ENCODE measurements at places on chromosomes 6 and 20. TPM values are rescaled to one million over a fixed set of nuclear protein-coding genes. Genes with fewer than 3 reads are reported as not detected.

Gene PRSS16
- total RNA-seq = 5.3 TPM

Gene DACT2
- 0.14 TPM for total RNA-seq

Gene IL17A
- 0.22 TPM for total RNA-seq

Gene REV3L
- total RNA-seq = 19.3 TPM

Gene RIMS4
- total RNA-seq = 0.07 TPM

Gene LPA
- not detected for total RNA-seq

Gene TUBB2B
- total RNA-seq = 0.35 TPM

DNA sequence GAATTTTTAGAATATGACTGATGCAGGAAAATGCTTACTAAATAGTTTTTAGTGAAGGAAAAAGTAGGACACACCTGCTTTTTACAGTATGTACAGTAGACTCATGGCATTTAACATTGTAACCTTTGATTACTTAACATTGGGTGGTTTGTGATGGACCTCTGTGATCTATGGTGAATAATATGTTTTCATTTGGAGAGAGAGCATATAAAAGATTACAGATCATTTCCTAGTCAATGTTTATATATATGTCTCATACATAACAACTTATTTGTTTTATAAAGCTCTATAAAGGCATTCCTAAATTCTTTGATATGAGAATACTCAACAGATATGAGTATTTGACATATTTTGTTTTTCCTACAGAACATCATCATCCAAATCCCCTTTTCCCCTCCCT lies 129.3 kb upstream of the PDE7B start:
- DNase-seq = no peak

DNA sequence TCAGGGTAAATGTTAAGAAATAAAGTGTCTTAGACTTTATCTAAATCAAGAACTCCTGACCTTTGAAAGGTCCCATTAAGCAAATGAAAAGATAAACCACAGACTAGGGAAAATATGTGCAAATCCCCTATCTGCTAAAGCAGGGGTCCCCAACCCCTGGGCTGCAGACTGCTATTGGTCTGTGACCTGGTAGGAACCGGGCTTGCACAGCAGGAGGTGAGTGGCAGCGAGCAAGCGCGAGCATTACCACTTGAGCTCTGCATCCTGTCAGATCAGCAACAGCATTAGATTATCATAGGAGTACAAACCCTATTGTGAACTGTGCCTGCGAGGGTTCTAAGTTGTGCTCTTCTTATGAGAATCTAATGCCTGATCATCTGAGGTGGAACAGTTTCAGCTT lies 42.4 kb downstream of the LCA5 start:
- no peak for DNase-seq

DNA sequence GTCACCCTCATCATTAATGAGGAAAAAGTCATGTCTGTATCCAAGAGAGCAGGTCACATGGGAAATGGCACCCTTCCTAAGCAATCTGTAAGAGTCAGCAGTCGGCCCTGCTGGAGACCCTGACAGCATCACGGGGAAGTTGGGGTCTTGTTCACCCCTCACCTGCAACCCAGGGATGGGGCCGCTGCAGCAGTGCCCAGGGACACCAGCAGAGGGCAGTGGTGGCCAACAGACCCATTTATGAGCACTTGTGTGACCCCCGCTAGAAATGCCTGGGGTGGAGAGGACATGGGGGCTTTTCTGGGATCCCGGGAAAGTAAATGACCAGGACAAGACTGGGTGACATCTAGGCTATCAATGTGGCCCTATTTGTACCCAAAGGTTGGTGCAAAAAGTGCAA lies 35.9 kb downstream of the ANKRD60 start:
- DNase-seq = peak; percentile 52

DNA sequence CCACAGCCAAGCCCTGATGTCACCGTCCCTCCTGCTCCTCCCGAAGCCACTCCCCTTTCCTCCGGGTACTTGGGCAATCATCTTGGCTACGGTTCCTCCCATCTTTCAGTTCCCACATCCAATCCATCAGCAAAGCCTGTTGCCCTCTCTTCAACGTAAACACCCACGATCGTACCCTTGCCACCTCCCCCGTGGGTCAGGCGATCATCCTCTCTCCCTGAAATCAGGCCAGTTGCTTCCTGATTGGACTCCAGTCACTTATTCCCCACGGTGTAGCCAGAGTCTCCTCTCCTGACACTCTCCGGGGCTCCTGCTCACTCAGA lies 44.5 kb downstream of the SULF2 start:
- no peak for DNase-seq

- peak; percentile 66 for DNase-seq
Observed at GRCh38 chr6:31203345-31203979, 33.0 kb upstream of the POU5F1 start.

GRCh38 chr20:38304845-38305447 lies 990 bp downstream of the BPI start:
- DNase-seq = peak; percentile 39

GRCh38 chr20:25057234-25058050 lies 497 bp downstream of the ACSS1 start:
- DNase-seq = peak; percentile 87

DNA sequence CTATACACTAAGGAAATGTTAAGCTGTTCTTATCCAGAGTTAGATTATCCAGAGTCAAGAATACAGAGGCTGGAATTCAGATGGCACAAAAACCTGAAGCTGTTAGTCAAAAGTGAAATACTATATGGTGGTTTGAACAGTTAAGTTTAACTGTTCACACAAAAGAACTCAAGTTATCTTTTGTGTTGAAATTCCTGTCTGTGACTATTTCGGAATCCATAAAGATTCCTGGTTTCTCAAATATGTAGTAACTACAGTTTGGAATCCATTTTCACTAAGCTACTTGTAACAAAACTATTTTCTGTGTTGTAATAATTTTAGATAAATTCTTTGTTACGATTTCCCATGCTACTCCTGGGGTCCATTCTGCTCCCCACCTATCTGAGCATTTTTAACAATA lies 24.5 kb downstream of the FIG4 start:
- DNase-seq = no peak

DNA sequence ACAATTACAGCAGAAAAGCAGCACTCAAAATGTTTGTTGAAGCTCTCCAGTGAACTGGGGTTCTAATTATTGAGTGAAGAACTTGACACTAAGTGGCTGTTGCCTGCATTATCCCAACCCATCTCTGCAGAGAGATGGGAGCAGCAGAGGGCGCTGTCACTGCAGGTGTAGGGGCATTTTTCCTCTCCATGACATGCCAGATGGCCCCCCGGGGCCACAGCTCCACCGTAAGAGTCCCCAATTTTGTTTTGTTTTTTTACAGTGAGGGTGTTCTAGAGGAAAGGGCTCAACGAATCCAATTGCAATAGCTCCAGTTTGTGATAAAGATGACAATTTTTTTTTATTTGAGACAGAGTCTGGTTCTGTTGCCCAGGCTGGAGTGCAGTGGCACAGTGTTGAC lies 1.9 kb upstream of the FUCA2 start:
- peak; percentile 59 for DNase-seq

DNA sequence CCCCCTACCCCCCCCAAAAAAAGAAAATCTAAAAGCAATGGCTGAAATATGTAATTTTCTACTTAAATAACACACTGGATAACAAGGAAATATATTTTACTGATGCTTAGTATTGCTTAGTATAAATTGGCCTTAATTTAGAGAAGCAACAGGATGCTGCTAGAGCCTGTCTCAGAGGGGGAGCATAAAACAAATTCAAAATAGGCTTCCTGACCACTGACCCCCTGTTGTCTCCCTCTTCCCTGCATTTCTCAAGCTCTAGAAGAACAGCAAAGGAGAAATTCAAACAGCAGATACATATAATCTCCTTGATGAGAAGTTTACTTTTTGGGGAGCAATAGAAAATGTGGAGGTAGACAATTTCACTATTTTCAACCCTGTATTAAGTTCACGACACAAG lies 631.1 kb upstream of the GJE1 start:
- DNase-seq = no peak

DNA sequence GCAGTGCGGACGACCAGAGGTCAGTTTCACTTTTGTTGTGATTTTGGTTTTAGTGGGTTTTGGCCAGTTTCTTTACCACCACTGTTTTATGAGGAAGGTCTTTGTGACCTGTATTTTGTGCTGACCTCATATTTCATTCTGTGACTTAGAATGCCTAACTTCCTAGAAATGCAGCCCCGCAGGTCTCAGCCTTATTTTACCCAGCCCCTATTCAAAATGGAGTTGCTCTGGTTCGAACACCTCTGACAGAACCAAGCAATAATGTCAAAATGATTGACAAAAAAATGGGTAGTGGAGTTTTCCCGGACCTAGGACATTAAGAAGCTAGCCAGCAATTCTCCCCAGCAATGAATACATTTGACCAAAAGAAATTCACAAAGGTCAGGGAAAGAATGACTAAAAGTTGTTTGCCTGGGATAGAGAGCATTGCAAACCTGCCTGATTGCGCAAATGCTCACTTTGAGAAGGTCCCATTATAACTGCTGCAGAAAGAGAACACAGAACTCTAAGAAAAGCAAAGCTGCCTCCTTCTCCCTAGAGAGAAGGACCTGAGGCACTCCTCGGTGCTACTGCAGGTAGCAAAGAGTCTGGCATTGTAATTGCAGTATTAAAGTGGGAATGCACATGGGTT lies 288.8 kb downstream of the ADGB start:
- no peak for DNase-seq

DNA sequence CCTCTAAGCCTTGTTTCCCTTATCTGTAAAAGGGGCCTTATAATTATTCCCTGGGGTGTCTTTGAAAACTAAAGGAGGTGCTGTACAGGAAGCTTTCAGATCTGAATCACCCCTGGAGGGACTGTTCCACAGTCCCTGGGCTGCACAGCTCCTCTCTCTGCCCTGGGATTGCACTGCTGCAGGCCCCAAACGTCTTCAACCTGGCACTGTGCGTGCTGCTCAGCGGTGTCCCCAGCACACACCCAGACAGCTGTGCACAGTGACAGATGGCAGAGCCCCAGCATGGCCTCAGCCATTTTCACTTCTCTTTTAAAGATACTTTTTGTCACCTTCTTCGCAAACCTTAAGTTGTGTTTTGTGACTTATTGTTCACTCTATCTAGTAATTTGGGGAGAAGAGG lies 50.7 kb upstream of the INSM1 start:
- no peak for DNase-seq

DNA sequence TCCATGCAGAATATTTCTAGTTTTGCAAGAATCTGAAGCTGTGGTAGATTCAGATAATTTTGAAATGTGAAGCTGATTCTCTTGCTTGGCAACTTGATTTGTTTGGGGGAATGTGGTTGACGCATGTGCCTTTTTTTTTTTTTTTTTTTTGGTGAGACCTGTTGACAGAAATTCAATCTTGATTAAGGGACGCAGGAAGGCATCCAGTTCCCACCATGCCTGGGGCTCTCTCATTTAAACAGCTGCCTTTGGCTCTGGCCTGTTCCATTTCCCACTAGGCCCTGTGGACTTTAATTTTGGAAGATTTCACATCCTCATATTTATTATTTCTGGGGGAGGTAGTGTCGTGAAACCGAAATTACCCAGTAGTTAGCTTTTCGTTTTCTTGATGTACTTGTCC lies 8.6 kb downstream of the TPX2 start:
- DNase-seq = no peak

GRCh38 chr6:156827382-156827781 lies 50.2 kb downstream of the ARID1B start:
- no peak for DNase-seq

DNA sequence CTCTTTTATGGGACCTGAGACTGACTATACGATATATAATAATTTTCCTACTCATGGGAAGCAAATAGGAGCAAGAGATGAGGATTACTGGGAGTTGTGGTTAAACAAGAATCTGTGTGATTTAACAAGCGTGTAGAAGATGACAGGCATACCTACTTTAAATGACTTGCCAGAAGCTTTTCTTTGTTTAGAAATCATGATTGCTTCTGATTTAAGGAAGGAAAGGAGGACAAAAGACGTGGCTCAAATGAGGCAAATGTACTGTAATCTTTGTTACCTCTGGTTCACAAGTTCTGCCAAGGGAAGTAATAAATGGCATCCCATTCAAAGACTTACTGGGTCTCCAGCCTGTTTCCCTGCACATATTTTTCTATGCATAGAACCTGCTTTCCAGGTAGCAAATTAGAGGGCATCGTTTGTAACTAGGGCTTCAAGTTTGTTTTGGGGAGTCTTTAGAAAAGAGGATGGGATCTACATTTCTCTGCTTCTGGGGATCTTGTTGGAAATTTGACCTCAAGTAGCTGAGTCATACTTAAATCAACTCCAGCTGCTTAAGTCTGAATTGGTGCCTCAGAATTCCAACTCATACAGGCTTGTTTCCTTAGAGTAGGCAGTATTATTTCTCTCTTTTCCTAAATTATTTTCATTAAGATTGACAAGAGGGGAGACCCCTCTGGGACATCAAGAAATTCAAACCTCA lies 2.9 kb upstream of the TRMT11 start:
- no peak for DNase-seq

- DNase-seq = no peak
Observed at GRCh38 chr6:54194067-54194466, 82.8 kb downstream of the MLIP start.

- DNase-seq = no peak
Observed at GRCh38 chr6:153140299-153140698, 9.2 kb upstream of the RGS17 start.

DNA sequence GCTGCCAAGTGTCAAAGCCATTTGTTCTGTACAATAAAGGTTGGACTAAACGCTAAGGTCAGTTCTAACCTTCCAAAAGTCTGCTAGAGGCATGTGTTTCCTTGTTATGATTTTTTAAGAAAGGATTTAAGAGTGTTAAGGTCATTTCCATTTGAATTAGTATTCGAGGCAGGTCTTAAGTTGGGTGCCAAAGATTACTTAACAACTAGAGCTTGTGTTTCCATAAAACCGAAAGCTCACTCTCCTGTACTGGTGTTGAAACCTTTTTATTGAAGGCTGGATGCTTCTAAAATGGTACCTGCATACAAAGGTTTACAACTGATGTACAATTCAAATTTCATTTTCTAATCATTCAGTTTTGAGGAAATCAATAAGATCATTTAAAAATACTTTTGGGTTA lies 82.4 kb downstream of the RNF144B start:
- no peak for DNase-seq

GRCh38 chr6:154508573-154509375 lies 1.7 kb downstream of the CNKSR3 start:
- DNase-seq = no peak

DNA sequence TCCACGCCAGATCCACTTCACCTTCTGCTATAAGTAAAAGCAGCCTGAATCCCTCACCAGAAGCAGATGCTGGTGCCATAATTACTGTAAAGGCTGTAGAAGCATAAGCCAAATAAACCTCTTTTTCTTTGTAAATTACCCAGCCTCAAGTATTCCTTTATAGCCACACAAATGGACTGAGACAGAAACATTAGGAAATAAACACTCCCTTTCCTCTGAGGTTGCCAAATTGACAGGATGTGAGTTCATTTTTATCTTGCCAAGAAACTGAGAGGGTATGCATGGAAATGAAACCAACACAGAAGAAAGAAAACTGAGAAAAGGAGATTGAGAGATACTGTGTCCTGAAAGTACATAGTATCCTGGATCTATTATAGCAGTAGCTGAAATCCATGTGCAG lies 481.2 kb downstream of the HAO1 start:
- no peak for DNase-seq

- peak; percentile 15 for DNase-seq
Observed at GRCh38 chr6:158854214-158855101, 35.3 kb upstream of the EZR start.
